ENCODE measurements at places on chromosomes 3 and 15. TPM values are rescaled to one million over a fixed set of nuclear protein-coding genes. Genes with fewer than 3 reads are reported as not detected.

- no peak for DNase-seq
- H3K27ac ChIP-seq: no peak overlapping the region
- H3K4me1 ChIP-seq: no peaks in the 10 kb centered on the region
- no peaks in the 10 kb centered on the region for H3K36me3 ChIP-seq
- no peak overlapping the region for H3K4me3 ChIP-seq
- H3K27me3 ChIP-seq: no peaks in the 10 kb centered on the region
These were observed 205.6 kb downstream of the NECTIN3 start for GRCh38 chr3:111277226-111277625.

DNA sequence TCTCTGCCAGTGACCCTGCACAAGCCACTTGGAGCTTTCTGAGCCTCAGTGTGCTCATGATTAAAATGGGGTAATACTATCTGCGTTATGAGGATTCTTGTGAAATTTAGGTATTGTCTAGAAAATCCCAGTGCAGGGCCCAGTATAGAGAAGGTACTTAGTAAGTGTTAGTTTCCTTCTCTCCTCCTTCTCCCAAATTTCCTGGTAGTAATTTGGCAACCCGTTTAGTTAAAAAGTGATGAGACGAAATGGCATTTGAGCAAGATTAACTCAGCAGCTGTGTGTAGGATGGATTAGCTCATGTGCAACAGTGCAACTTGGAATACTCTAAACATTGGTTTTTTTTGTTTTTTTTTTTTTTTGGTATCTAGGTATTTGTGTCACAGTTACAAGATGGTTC is 84.6 kb downstream of the SLCO3A1 start:
- peaks cover 24% of the 10 kb centered on the region for H3K4me1 ChIP-seq
- no peaks in the 10 kb centered on the region for H3K36me3 ChIP-seq
- H3K27me3 ChIP-seq: no peaks in the 10 kb centered on the region
- DNase-seq: no peak
- H3K27ac ChIP-seq: no peak overlapping the region

GRCh38 chr15:50452927-50453326 is 28.7 kb downstream of the USP8 start:
- peaks cover 42% of the 10 kb centered on the region for H3K36me3 ChIP-seq
- no peaks in the 10 kb centered on the region for H3K27me3 ChIP-seq
- H3K27ac ChIP-seq: no peak overlapping the region
- no peak overlapping the region for H3K4me3 ChIP-seq
- H3K4me1 ChIP-seq: no peaks in the 10 kb centered on the region

DNA sequence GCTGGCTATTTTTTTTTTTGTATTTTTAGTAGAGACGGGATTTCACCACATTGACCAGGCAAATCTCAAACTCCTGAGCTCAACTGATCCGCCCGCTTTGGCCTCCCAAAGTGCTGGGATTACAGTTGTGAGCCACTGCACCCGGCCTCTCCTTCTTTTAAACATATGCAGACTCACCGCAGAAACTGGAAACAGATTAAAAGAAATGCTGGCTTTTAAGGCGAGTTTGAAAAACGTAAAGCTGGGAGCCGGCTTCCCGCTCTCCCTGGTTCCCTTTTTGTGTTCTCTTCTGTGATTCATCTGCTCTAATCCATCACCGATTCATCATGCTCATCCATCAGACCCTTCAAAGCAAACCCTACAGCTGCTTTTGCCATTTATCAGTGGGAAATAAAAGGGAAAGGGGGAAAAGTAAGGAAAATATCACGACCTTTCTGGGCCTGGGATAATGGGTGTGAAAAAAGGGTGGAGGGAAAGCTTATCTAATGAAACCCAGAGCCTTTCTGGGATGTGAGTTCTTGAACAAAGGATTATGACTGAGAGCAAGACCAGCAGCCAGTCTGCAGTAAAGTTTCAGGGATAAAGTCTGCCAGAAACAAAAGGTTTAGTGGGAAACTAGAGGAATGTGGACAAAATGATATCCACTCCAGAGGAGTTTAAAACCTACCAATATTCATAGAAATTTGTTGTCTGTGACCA is 92.3 kb upstream of the LRIG1 start:
- no peaks in the 10 kb centered on the region for H3K27me3 ChIP-seq
- no peak for DNase-seq
- no peak overlapping the region for H3K4me3 ChIP-seq
- H3K4me1 ChIP-seq: no peaks in the 10 kb centered on the region
- H3K27ac ChIP-seq: no peak overlapping the region

GRCh38 chr3:146164071-146164470 is 3.1 kb upstream of the PLOD2 start:
- H3K4me1 ChIP-seq: no peaks in the 10 kb centered on the region
- H3K36me3 ChIP-seq: no peaks in the 10 kb centered on the region
- DNase-seq: no peak
- peaks cover 24% of the 10 kb centered on the region for H3K27me3 ChIP-seq
- H3K27ac ChIP-seq: no peak overlapping the region

GRCh38 chr3:81565041-81565440 is 196.4 kb downstream of the GBE1 start:
- no peaks in the 10 kb centered on the region for H3K27me3 ChIP-seq
- H3K27ac ChIP-seq: no peak overlapping the region
- DNase-seq: no peak
- H3K36me3 ChIP-seq: no peaks in the 10 kb centered on the region
- H3K4me3 ChIP-seq: no peak overlapping the region

GRCh38 chr15:35626571-35627318 is 80.8 kb upstream of the DPH6 start:
- no peaks in the 10 kb centered on the region for H3K4me1 ChIP-seq
- no peaks in the 10 kb centered on the region for H3K27me3 ChIP-seq
- no peak overlapping the region for H3K4me3 ChIP-seq
- no peak overlapping the region for H3K27ac ChIP-seq
- DNase-seq: no peak

GRCh38 chr15:21260966-21261395 is 179.3 kb downstream of the POTEB3 start:
- no peaks in the 10 kb centered on the region for H3K36me3 ChIP-seq
- H3K27ac ChIP-seq: no peak overlapping the region
- DNase-seq: no peak
- no peaks in the 10 kb centered on the region for H3K4me1 ChIP-seq

- no peaks in the 10 kb centered on the region for H3K36me3 ChIP-seq
- no peak overlapping the region for H3K4me3 ChIP-seq
- H3K27ac ChIP-seq: no peak overlapping the region
- no peaks in the 10 kb centered on the region for H3K27me3 ChIP-seq
- DNase-seq: no peak
These were observed 287.6 kb upstream of the TBL1XR1 start for GRCh38 chr3:177484926-177485325.

DNA sequence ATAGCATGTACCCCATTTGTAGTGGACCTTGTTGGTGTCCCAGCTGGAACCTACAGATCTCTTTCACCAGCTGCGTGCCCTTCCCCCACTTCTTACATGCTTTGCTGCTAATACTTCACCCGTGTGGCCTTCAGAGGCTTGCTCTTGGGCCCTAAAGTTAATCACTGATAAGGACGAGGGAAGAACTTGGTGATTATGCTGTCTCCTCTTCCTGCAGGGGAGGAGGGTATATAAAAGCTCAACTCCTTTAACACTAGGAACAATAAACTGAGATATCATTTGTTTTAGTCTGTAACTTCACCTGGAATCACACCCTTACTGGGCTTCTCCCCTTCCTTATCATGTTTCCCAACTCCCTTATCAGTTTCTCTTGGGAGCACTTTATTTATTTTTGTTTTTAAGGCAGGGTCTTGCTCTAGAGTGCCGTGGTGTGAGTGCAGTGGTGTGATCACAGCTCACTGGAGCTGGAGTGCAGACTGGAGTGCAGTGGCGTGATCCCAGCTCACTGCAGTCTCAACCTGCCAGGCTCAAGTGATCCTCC is 43.2 kb upstream of the PIK3R4 start:
- no peak overlapping the region for H3K27ac ChIP-seq
- no peak for DNase-seq
- no peaks in the 10 kb centered on the region for H3K27me3 ChIP-seq
- no peaks in the 10 kb centered on the region for H3K36me3 ChIP-seq
- no peaks in the 10 kb centered on the region for H3K4me1 ChIP-seq
- no peak overlapping the region for H3K4me3 ChIP-seq

DNA sequence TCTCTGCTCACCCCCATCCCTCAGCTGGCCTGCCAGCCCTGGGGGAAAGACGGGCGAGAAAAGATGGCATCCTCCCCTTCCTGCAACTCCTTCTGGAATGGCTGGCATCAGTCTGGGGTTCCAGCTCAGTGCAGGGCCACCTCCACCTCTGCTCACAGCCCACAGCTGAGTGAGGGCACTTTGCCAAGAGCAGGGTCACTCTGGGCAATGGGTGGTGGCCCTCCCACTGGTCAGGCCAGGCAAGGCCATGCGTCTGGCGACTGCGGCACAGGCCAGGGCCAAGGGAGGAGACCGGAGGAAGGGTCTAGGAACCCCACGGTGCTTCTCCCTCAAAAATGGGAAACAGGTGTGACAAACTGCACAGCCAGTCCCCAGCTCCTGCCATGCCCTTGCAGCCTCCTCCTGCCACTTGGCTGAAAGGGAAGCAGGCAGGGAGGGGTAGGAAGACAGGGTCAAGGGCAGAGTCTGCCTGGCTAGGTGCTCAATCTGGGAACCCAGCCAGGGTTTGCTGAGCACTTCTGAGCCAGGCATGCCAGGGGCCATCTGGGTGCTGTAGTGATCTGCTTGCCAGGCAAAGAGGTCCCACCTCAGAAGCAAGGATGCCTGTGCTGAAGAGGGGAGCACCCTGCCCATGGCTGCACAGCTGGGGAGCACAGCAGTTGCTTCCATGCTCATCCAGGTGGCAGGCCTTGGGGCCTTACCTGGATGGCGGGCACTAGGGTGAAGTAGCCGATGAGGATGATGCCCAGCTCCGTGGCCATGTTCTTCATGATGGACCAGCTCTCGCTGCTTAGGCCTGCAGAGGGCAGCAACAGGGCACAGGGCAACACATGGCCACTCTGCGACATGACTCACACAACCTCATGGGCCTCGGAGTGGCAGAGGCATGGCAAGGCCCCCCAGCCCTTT is 41.2 kb downstream of the PTPN23 start:
- peaks cover 19% of the 10 kb centered on the region for H3K4me1 ChIP-seq
- H3K4me3 ChIP-seq: no peak overlapping the region
- no peaks in the 10 kb centered on the region for H3K27me3 ChIP-seq
- peak overlapping the region; percentile 77 for H3K27ac ChIP-seq

- DNase-seq: no peak
- no peaks in the 10 kb centered on the region for H3K4me1 ChIP-seq
- H3K27ac ChIP-seq: no peak overlapping the region
- no peak overlapping the region for H3K4me3 ChIP-seq
- no peaks in the 10 kb centered on the region for H3K27me3 ChIP-seq
- H3K36me3 ChIP-seq: no peaks in the 10 kb centered on the region
These were observed 278.0 kb upstream of the TRIM42 start for GRCh38 chr3:140399871-140400270.

- no peaks in the 10 kb centered on the region for H3K36me3 ChIP-seq
- DNase-seq: no peak
- peaks cover 2% of the 10 kb centered on the region for H3K27me3 ChIP-seq
- H3K27ac ChIP-seq: no peak overlapping the region
- H3K4me3 ChIP-seq: no peak overlapping the region
- H3K4me1 ChIP-seq: no peaks in the 10 kb centered on the region
These were observed 53.1 kb upstream of the ARNT2 start for GRCh38 chr15:80350941-80351610.

DNA sequence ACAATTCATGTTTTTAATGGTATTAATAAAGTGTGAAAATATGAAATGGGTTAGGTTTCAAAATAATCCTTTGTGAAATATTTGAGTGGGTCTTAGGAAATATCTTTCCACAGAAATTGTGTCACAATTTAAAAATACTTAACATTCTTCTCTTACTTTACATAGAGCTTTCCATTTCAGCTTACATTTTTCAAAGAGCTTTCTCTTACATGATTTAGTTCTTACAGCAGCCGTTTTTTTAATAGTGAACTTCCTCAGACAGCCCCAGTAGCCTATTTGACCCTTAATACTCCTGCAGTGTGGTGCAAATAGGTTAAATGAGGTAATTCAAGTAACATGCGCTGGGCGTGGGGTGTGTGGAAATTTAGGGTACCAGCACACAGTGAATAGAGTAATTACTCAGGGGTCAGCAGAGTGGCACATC is 21.8 kb downstream of the P2RY12 start:
- no peak overlapping the region for H3K4me3 ChIP-seq
- no peak for DNase-seq
- no peaks in the 10 kb centered on the region for H3K27me3 ChIP-seq
- no peak overlapping the region for H3K27ac ChIP-seq
- no peaks in the 10 kb centered on the region for H3K36me3 ChIP-seq

- H3K27me3 ChIP-seq: no peaks in the 10 kb centered on the region
- DNase-seq: no peak
- no peaks in the 10 kb centered on the region for H3K4me1 ChIP-seq
- H3K4me3 ChIP-seq: no peak overlapping the region
- H3K27ac ChIP-seq: no peak overlapping the region
These were observed 286.0 kb downstream of the NFKBIZ start for GRCh38 chr3:102135316-102135715.

DNA sequence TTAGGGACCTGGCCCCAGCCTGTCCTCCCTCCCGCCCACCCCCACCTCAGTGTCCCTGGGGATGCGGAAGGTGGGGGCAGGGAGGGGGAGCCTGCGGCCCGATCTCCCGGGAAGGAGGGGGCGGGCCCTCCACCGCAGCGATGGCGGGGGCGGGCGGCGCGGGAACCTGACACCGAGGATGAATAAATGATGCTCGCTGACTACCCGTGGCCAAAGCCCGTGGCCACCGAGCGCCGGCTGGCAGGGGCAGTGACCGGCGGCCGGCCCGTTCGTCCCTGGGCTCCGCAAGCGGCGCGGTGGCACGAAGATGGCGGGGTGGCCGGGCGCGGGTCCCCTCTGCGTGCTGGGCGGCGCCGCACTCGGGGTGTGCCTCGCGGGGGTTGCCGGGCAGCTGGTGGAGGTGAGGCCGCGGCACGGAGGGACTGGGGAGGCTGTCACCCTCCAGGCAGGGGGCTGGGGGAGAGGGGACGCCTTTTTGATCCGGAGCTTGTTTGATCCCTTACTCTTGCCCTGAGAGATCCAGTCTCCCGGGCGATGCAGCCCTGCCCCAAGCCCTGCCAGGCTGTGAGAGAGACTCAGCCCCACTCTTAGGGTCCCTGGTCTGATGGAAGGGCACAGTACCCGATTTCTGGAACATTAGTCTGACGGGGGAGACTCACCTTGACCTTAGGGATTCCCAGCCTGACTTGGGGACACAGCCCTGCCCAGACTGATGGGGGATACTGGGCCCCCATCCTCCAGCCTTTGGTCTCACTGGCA is at the start of gene TMIE:
TMIE (plus strand) TSS at position 212 of the 759 bp plus-strand sequence; CDS start at position 308, 96 bp downstream.
- no peak within 1 kb of the TSS for H3K4me3 ChIP-seq
- peaks cover 47% of the 10 kb centered on the region for H3K27me3 ChIP-seq
- peaks cover 8% of the 10 kb centered on the region for H3K4me1 ChIP-seq
- DNase-seq: no peak
- H3K36me3 ChIP-seq: no peaks in the 10 kb centered on the region
- H3K27ac ChIP-seq: no peak within 1 kb of the TSS

GRCh38 chr3:145939431-145939830 is 221.6 kb downstream of the PLOD2 start:
- H3K27me3 ChIP-seq: no peaks in the 10 kb centered on the region
- no peak overlapping the region for H3K27ac ChIP-seq
- no peak overlapping the region for H3K4me3 ChIP-seq
- no peaks in the 10 kb centered on the region for H3K4me1 ChIP-seq
- H3K36me3 ChIP-seq: no peaks in the 10 kb centered on the region
- DNase-seq: no peak

- H3K4me3 ChIP-seq: no peak overlapping the region
- H3K36me3 ChIP-seq: no peaks in the 10 kb centered on the region
- no peak overlapping the region for H3K27ac ChIP-seq
- H3K4me1 ChIP-seq: no peaks in the 10 kb centered on the region
- no peaks in the 10 kb centered on the region for H3K27me3 ChIP-seq
These were observed 447.8 kb upstream of the BCHE start for GRCh38 chr3:166285001-166285400.

Gene CCR3
- 1.2 TPM for total RNA-seq

Gene PSTPIP1
- 110 TPM for total RNA-seq

Gene MELTF
- 2.3 TPM for total RNA-seq

Gene FBXO40
- not detected for total RNA-seq

Gene EIF4A2
- 544 TPM for total RNA-seq

Gene STAC
- total RNA-seq: not detected

Gene ZNF148
- 50.4 TPM for total RNA-seq

Measured in T-cell (primary cell).